ENCODE measurements at places on chromosomes 4 and X.

DNA sequence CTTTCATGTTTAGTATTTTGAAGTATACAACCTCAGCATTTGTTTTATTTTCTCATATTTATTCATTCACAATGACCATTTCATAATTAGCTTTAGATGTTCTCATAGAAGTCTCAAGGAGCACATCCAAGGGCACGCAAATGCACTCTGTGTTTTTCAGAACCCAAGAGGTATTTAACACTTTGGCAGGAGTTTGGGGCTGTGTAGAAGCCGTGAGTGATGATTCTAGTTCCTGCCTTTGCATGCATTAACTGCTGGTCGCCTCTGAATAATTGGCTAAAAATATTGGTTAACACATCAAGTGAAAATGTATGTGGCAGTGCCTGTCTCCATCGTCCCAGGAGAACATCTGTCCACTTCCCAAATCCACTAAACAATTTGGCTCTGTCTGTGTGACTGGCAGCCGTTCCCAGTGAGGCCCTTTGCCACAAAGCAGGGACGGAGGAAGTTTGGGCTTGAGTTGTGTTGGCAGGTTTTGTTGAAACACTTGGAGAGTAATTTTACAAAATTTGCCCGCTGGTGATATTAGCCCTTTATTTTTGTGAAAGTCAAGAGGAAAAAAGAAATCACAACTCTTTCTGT is 730.7 kb upstream of the SLIT2 start:
- DNase-seq = no peak

DNA sequence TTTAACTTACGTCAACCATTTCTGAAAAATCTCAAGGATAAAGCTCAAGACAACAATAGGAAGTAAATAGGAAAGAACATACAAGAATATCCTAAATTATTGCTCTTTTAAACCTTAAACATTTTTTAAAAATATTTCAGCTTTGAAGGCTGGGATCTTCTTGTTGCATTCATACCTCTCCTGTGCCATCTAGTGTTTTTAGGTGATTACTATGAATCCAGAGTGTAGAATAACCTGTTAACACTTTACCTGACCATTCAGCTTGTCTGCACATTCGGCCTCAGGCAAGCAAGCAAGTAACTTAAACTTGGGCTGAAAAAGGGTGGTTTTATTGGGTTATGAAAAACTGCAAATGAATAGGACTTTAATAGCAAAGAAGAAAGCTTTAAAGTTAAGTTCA is 507.8 kb upstream of the INTU start:
- DNase-seq = no peak

DNA sequence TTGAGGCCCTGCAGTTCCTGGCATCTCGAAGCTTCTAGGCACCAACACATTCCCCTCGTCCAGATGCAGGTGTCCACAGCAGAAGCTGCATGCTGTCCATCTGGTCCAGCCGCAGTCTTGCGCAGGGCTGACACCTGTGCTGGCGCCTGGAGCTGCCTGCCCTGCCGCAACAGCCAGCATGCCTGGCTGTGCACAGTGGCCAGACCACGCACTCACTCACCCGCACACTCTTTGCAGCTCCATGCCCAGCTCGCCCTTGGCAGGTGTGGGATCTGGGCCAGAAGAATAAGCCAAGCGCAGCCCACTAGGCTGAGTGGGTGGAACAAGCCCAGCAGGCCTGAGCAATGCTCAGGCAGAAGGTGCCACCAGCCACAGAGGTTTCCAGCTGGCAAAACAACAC is 125.6 kb downstream of the PARM1 start:
- DNase-seq = no peak

DNA sequence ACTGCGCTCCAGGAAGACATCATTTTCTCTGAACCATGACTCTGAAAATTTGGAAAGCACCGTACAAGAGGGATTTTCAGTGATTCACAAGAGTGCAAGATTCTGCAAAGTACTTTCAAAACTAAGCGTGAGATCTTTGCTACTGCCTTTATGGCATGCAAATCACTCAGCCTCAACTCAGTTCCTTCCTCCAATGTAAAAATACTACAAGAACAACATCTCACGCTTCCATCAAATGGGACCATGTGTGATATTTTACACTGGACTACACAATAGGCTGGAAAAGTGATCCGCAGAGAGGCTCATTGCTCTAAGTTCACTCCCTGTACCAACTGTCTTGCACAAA is 674 bp upstream of the IL15 start:
- DNase-seq = no peak

- no peak for DNase-seq
Observed at GRCh38 chr4:106704253-106704870, 331.8 kb downstream of the DKK2 start.

DNA sequence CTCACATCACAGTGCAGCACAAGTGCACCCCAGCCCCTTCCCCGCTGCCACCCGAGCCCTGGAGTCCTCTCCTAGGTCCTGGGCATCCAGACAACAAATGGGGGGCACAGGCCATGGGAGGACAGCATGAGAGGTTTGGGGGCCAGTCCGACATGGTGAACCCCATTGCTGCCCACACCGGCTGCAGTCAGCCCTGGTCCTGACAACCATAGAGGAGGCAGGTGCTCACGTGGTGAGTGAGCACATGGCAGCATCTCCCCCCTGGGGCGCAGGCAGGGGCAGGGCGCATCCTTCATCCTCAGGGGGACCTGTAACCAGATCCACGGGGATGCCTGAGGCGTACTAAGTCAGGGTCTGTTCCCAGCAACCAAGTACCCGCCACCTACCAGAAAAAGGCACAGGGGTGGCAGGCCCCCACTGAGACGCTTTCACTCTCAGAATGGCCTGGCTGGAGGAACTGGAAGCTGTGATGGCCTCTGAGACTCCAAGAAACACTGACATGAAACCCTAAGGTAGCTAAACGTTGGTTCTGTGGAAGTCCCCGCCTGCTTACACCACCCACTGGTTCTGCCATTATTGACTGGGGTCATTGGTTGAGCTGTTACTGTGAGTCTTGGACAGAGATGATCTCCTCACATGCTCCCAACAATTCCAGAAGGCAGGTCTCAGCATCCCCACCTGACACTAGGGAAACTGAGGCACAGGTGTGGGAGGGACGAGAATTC is 6.5 kb downstream of the ZFYVE28 start:
- no peak for DNase-seq

DNA sequence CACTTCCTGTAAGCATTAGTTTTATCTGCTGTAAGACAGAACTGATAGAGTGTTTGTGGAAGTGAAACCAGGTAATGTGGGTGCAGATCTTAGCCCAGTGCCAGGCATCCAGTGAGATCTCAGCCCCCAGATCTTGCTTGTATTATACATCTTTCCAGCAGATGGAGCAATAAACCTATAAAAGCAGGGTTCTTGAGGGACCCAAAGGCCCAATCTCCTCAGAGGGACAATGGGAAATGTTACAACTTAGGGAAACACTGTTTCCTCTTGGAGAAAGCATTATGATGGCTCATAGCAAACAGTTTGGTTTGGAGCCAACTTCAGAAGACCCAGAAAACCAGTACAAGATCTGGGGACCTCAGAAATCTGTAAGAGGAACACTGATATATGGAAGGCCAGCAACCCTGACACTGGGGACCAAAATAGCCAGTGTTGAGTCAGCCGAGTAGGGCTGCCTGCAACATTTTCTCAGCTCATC is 206.3 kb downstream of the SLC7A11 start:
- no peak for DNase-seq

GRCh38 chr4:109658871-109659410 is 44.3 kb downstream of the CASP6 start:
- DNase-seq = no peak

DNA sequence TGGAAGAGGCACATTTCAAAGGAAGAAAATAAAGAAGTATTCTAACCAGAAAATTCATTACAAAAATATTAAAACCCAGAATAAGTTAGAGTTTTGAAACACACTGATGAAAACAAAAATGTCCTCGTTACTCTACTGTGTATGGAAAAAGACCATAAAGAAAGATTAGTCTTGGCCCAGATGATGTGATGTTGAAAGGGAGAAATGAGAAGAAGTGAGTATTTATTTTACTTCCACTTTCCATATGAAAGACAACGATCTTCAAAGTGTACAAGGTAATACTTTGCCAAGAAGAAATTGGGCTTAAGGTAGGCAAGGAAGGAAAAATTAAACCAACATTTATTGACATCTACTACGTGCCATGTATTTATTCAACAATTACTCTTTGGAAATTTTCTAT is 48.6 kb upstream of the EMCN start:
- no peak for DNase-seq

- no peak for DNase-seq
Observed at GRCh38 chr4:174225349-174226049, 58.0 kb downstream of the FBXO8 start.

DNA sequence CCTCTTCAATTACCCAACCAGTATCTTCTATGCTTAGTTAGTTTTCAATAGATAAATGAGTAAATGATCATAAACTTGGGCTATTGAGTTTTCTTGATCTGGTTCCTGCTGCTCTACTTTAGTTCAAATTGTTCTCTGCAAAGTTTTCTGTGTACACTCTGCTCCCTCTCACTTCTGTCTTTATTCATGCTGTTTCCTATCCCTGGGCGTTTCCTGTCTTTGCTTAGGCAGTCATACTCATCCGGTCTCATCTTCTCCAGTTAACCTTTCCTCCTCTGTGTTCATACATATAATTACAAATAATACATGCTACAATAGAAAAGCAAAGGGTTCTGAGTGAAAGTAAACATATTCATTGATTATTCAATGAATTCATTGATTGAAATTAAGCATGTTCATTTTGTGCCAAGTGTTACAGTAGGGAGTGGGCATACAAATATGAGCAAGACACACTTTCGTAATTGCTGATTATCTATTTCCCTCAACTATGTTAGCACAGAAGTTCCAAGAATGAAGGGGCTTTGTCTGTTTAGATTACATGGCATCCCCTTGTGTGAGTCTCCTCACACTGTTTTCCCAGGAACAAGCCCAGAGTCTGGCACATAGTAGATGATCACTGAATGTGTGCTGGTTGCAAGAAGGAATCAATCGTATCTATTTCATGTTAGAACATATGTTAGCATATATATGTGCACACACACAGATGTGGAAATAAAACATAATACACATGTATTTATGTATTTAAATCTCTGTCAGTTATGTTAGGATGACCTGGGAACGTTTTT is 1.1 kb downstream of the RAB39B start:
- no peak for DNase-seq

DNA sequence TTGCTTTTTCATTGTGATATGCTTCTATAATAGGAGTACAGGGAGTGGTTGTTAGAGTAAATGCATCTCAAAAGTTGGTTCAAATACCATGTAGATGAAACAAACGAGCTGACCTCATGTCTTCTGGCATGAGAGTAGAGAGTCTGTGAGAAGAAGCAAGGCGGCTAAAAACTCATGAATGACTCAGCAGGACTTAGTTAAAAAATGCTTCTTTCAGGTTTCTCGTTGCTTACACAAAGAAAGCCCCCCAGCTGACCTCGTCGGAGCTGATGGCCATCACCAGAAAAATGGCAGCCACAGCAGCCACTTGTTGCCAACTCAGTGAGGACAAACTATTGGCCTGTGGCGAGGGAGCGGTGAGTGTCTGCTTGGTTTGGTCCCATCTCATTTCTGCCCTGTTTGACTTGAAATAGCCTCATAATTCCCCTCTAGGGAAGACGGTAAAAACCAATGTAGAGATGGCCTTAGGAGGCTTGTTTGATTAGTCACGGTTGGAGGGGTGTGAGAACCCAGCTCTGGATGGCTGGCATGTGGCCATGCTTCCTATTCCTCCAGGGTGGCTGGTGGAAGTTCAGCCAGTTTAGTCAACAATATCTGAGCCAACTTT is 14.5 kb downstream of the AFP start:
- DNase-seq = no peak

DNA sequence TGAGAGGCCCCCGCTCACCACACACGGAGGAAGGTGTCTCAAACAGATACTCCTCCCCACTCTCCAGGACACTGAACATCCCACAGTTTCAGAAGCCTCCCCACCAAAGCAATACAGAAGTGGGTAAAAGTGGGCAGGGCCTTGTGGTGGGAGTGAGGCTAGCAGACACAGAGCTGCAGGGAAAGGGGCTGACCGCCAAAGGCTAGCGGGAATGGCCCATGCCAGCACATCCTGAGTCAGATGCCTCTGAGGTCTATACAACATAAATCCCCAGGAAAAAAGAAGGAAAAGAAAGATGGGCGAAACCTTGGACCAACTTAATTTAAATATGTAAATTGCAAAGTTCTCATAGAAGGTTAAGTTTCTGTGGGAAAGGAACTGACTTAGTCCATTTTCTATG is 21.9 kb upstream of the ARHGAP10 start:
- DNase-seq = no peak

DNA sequence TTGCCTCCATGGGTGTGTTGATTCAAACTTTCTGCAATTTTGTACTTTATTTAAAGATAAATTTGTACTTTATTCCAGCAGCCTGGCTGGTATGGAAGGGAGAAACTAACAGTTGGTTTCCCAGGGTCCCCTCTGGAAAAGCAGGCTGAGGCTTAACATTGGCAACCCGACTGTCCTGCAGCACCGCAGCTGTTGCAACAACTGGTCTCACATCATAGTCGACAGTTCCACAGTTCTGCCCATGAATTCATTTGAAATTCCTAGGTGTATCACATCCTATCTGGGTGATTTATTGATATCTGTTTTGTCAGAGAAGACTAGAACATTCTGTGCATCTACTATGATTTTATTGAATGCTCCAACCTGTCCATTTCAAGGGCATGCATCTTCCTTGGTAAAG is 98.8 kb upstream of the GATB start:
- DNase-seq = no peak

DNA sequence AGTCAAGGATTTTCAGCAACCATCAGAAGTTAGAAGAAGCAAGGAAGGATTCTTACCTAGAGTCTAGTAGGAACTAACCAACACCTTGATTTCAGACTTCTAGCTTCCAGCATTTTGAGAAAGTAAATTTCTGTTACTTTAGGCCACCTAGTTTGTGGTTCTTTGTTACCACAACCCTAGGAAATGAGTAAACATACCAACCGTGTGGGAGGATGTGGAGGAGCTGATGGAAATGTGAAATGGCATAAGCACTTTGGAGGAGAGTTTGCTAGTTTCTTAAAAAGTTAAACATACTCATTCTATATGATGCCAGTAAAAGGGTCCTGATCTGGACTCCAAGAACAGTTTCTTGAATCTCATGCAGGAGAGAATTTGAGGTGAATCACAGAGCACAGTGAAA is 679.4 kb downstream of the PDHA2 start:
- DNase-seq = no peak

- no peak for DNase-seq
Observed at GRCh38 chr4:159422626-159423025, 319.7 kb downstream of the RAPGEF2 start.

DNA sequence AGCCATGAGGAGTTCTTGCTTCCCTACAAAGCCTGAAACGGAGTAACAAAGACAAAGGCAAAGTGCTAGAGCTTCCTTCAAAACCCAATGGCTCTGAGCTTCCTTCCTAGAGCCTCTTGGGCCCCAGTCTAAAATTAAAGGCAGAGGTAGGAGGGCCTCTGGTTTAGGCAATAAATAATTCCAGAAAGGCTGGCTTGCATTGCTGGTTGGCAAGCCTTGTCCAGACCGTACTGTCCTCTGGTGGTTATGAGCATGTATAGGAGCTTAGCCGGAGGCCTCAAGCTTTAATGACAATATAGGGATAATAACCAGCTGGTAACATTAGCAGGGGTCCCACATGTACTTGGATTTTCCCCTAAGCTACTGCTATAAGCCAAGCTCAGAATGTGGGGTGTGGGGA is 237.3 kb downstream of the AR start:
- no peak for DNase-seq

All from activated naive CD8-positive, alpha-beta T cell treated with anti-CD3 and anti-CD28 coated beads, Interleukin-2, amount 50 U/mL, for 16 hours (primary cell).